ENCODE measurements at places on chromosomes 12 and 14.

DNA sequence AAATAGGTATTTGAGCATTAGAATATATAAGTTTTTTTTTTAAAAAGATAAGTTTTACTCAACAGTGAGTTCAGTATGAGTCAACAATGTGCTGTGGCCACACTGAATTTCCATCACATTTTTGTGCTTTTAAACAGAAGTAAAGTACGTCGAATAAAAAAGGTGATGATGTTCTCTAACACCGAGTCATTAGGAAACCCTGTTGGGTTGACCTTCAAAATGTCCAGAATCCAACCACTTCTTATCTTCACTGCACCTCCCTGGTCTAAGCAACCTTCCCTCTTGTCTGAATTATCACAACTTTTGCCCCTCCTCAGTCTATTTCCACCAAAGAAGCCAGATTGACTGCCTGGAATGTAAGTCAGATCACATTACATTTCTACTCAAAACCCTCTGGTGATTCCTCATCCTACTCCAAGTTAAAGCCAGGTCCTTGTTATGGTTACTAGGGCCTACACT lies 43.0 kb upstream of the SYCP3 start:
- no peak for DNase-seq

DNA sequence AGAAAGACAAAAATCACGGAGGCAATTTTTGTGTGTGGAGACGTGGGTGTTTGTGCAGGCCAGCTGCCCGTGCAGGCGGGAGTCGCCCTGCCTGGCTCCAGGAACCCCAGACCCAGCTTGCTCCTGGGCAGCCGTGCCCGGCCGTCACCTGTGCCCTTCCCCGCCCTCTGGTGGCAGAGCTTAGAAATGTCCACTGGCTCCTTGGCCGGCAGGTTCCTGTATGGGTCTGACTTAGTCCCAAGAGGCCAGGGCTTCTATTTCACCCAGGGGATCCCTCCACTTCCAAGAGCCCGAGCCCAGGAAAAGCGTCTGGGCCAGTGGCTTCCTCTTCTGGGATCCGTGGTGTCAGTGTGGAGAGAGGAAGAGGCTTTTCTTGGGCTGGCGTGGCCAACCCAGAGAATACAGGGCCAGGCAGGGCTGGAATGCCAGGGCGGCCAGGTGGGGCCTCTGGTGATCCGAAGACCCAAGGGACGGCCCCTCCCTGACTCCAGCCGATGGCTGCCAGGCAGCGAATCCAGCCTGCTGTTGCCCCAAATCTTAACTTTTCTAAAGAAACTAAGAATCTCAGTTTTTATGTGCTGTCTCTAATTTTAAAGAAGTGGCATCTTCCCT lies 120.9 kb downstream of the TMEM132C start:
- DNase-seq = no peak

- DNase-seq = no peak
Measured at GRCh38 chr12:48026060-48026827, 22.0 kb upstream of the COL2A1 start.

- no peak for DNase-seq
Measured at GRCh38 chr14:84323450-84323849, 1206.5 kb upstream of the FLRT2 start.

DNA sequence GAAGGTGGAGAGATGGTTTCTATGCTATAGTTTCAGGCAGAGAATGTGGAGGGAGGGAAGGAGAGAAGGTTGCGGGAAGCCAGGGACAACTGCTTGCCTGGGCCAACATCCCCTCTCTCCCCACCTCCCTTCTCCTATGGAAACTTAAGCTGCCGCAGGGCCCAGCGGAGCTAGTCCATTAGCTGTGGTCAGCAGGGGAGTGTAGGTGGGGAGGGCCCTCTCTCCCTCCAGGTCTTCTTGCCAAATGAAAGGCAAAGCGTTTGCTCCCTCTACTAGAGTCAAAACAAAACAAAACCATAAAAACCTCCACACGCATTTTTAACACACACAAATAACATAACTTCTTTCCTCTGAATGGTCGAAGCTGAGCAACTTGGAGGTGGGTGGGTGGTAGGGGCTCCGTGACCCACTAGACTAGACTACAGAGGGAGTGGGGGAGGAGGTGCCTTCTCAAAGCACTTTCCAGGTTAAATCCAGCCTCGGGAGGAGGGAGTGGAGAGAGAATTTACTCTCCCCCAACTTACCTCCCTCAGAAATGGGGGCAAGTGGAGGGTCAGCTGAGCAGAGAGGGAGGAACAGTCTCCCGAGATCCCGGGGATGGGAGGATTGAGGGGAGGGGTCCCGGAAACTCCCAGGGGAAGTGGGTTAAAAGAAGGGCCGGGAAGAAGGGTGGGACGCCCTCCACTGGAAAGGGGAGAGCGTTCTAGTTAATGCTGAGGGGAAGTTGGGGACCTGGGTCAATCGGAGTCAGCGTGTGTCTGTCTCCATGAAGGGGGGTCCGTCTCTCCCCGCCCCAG lies 4.6 kb upstream of the CACNB3 start:
- no peak for DNase-seq

GRCh38 chr14:104316121-104316722 lies 177.8 kb downstream of the KIF26A start:
- DNase-seq = no peak

DNA sequence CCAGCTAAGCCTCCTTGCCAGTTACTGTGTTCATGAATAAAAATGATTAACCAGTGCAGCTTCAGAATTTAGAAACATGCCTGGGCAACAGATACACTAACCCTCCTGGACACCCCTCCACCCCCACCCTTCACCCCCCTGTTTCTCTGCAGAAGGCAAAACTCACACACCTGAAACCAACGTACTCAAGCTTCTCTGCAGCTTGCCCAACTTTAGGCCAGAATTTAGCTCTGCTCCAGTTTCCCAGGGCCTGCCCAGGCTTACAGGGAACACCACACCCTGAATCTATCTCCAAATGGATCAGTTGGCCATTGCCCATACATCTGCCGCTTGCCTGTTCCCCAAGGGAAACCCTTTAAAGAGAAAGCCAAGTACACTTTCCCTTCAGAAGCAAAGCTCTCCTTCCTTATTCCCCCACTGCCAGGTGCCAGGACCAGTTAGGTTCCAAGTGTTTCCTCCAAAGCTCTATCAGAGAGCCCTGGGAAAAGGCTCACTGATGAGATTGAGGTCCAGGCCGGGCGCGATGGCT lies 1.8 kb upstream of the SPPL3 start:
- DNase-seq = peak; percentile 22

DNA sequence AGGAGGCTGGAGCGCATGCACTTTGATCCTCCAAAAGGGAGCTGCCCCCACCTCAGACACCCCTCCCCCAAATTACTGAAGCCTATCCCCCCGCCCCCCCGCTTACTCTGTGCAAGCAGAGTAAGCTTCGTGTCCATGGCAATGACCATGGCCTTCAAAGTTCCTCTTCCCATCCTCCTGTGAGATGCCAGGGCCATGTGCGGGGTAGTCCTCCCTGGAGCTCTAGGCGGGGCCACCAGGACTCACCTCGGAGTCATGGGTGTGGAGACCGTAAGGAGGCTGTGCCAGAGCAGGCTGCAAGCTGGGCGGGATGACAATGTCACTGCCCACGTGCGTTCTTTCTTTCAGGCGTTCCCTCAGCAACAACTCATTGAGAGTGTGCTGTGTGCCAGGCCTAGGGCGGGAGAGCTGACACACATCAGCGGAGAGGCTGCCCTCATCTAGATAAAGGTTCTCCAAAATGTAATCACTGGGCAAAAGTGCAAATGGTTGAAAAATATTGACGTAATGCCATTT lies 66.8 kb downstream of the C14orf132 start:
- no peak for DNase-seq

- no peak for DNase-seq
Measured at GRCh38 chr14:39071096-39071495, 31.9 kb downstream of the SEC23A start.

Measured in NCI-H446 treated with DMSO at 0.1 percent for 48 hours (cell line).